Activated naive CD8-positive, alpha-beta T cell treated with anti-CD3 and anti-CD28 coated beads, Interleukin-2, amount 50 U/mL, for 24 hours (primary cell): ENCODE measurements at places on chromosomes 2 and 18.
A peak's percentile ranks its signal among the peaks of the same experiment; 100 is the strongest.

DNA sequence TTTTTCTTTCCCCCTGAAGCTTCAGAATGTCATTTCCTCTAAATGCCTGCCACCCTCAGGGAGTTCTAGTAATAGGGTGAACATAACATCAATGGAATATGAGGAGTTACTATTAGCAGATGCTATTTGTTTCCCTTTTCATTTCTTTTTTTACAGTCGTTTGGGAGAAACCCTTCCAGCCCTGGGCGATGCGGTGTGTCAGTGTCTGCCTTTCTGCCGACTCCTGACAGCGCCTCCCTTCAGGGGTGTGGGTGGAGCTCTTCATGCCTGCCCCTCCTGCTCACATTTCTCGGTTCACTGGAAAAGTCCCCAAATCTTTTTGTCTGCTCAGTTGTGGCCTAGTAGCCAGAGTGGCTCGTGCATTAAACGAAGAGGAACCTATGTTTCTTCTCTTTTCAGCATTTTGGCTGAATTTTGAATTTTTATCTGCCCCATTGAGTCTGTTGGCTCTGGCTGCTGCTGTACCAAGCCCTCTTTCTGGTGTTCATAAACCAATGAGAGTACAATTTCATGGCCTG, 72.3 kb downstream of the FMNL2 start:
- DNase-seq: peak; percentile 10

- no peak for DNase-seq
Measured at GRCh38 chr2:133736674-133737073, 168.4 kb upstream of the NCKAP5 start.

- DNase-seq: no peak
Measured at GRCh38 chr2:232487385-232488096, at the start of gene ECEL1. TSS of gene ECEL1 (minus strand) at chr2:232487834. CDS start at chr2:232486653, 1,181 bp downstream.

GRCh38 chr2:218036371-218036770, 32.7 kb upstream of the RUFY4 start:
- DNase-seq: no peak

- no peak for DNase-seq
Measured at GRCh38 chr2:191845248-191845715, 1.6 kb downstream of the CAVIN2 start.

DNA sequence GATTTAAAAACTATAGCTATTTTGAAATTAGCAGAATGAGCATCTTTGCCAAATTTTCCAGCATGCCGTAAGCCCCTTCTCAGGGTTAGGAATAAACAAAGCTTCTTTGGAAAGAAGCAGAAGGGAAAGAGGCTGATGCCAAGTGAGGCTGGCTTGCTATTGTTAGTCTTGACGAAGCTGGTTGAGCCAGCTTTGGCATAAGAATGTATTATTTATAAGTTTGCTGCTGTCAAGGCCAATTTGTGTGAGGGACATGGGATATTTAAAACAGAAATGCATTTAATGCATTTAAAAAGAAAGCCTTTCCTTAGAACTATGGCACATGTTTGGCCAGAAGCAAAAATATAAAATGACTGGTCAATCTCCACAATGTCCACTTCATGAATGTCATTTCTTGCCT, 52.5 kb upstream of the TTN start:
- DNase-seq: no peak

DNA sequence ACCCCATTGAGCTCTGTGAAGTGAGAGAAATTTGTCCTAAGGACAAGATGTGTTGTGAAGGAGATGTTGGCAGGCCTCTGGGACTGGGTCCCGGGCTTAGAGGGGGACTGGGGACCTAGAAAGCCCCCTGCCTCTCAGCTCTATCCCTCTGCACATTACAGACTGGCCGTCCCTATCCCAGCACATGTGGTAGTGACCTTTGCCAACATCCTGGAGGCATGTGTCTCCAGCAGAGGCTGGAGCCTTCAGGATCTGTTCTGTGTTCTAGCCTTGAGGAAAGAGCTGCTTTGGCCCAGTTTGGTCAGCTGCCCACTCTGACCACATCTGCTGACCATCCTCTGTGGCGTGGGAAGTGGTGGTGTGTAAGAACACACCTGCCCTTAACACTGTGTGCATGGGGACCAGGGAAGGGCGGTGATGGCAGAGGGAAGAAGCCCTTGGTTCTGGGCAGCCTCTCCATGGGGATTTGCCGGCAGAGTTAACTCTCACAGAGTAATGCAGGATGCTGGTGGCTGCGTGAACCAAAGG, 33.4 kb downstream of the NCK2 start:
- no peak for DNase-seq

DNA sequence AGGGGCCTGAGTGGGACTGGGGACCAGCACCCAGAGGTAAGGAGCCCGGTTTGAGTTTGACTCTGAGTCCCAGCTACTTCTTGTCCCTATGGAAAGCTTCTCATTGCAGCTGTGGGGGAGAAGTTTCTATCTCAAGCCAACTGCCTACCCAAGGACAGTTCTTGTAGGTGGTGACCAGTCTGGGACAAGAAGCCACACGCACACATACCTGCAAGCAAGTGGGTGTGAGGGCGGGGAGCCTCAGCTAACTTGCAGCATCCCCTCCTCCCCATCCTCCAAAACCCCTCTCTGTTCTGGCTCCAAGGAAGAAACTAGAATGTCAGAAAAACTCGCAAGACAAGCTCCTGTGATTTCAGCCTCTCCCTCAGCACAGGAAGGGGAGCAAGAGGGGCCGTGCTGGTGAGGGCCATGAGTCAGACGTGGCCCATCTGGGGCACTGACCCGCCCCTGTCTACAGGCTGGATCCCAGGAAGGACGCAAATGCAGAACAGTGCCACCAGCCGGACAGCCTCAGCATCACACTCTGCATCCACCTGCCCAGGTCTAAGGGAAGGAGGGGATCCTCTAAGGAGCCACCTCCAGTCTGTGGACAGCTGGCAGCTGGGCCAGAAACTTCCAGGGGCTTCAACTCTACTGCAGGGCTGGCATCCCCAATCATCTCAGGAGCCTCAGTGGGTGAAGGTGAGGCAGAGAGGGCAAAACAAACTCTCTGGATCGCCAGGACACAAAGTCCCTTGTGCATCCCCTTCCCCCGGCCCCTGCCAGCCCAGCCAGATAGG, 103.4 kb downstream of the TNS1 start:
- peak; percentile 11 for DNase-seq

- no peak for DNase-seq
Measured at GRCh38 chr2:13401312-13401711, 684.6 kb downstream of the TRIB2 start.

DNA sequence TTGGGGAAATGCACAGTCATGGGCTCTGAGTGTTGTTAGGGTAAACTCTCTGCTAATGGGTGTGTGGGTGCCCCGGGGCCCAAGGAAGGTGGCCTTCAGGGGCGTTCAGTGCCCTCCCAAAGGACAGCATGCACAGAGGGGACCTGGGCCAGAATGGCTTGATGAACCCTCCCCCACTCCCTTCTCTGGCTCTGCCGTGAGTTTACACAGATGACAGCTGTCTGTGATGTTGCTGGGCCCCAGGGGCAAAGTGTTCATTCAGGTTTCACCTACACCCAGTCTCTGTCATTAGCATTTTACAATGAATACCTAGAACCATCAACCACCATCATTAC, 3.2 kb downstream of the NPPC start:
- no peak for DNase-seq

DNA sequence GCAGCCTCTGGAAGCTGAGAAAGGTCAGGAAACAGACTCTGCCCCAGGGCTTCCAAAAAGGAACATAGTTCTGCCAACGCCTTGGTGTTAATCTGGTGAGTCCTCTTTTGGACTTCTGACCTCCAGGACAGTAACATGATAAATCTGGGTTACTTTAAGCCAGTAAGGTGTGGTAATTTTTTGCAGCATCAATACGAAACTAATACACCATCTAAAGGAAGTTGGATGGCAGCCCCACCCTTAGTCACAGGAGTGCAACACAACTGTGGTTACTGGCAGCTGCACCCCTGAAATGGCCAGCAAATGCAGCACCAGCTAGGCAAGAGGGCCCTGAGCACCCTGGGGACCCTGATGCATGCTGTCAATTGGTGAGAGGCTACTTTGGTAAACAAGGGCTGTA, 25.8 kb downstream of the CREG2 start:
- DNase-seq: no peak

- peak; percentile 79 for DNase-seq
Measured at GRCh38 chr2:232444409-232445148, 11.4 kb upstream of the ALPI start.

DNA sequence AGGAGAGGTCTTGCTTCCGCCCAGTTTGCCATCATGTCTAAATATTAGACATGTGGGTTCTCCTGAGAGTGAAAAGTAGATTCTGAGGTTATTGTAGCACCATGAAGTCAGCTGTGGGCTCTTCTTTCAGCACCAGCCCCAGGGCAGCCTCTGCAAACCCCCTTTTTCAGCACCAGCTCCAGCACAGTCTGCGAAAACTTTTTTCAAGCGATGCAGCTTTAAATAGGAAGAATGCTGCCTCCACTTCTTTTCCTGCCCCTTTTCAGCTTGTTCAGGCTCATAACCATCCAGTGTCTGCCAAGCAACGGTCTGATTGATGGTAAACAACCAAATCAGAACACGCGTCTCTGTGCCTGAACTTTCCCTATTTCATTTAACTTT, at the start of gene COL5A2:
COL5A2 (minus strand) TSS at position 192 of the 381 bp plus-strand sequence; CDS start at position 35, 157 bp downstream.
- no peak for DNase-seq

- no peak for DNase-seq
Measured at GRCh38 chr2:62300925-62301324, 105.0 kb downstream of the B3GNT2 start.

- no peak for DNase-seq
Measured at GRCh38 chr18:13592246-13592645, 134.1 kb downstream of the FAM210A start.

DNA sequence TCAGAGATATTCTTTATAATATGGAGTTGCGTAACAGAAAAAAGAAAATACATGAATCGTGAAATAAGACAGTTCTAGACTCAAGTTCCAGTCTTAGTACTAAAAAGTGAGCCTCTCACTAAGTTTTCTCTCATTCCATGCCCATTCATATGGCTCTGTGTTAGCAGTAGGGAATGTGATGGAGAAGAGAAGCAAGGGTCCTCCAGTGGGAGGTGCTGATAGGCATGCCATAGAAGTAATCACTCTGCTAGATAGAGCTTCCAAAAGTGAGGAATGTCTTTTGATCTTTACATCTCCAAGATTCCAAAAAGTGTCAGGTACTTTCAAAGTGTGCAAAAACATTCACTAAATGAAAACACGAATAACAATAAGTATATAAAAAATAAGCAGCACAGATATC, 678.4 kb downstream of the DCDC2C start:
- DNase-seq: no peak

DNA sequence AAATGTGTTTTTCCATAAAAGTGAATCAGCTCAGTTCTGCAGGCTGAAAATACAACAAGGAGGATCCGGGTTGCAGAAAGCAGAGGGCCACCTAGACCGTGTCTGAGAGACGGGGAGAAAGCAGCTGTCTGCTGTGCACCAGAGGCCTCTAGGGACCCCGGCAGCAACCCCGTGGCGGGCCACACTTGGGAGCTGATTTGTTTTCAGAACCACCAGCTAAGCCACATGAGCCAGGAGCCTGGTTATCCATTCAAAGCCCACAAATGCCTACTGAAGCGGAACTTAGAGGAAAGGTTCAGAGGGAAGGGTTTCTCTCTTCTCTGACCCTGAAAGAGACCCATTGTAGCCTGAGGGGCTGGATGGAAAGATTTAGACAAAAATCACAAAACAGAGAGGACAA, 28.4 kb upstream of the ID2 start:
- DNase-seq: no peak

GRCh38 chr2:48483916-48484315, 46.0 kb upstream of the STON1 start:
- DNase-seq: no peak

- DNase-seq: no peak
Measured at GRCh38 chr2:233346376-233346775, 7.9 kb upstream of the DGKD start.

DNA sequence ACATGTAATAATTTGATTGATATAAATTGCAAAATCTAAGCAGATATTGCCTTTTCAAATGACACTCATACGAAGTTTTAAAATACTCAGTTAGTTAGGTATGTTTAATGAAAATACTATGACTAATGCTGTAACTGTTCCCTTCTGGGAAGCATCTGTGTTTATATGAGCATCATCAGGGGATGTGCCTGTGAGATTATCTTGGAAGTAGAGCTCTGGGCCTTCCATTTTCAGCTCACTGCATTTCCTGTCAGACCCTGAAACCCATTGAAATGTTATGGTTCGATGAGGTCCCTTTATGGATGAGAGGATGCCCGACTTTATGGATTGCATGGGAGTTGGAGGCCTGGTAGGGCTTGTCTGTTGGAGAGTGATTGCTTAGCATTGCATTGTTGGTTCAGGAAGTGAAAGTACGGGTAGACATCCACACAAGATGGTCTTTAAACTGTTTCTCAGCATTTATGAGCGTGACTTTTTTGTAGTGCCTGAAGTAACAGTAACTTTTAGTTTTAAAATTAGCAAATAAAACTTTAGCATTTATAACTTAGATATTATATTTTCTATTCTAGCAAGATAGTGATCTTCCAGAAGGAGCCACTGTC, 28.7 kb downstream of the ELP2 start:
- no peak for DNase-seq

- no peak for DNase-seq
Measured at GRCh38 chr2:226747288-226747687, 52.3 kb downstream of the IRS1 start.

DNA sequence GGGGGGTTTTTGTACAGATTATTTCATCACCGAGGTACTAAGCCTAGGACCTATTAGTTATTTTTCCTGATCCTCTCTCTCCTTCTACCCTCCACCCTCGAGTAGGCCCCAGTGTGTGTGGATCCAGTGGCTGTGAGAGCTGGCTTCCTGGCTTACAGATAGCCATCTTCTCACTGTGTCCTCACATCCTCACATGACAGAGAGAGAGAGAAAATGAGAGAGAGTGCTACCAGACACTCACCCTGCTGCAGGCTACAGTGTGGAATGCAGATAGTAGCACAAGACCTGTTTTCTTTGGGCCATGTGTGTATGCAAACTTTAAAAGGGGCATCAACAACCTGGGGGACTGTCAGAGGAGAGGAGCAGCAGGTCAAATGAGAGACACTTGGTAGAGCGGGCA, 9.5 kb downstream of the KCNK3 start:
- DNase-seq: no peak

DNA sequence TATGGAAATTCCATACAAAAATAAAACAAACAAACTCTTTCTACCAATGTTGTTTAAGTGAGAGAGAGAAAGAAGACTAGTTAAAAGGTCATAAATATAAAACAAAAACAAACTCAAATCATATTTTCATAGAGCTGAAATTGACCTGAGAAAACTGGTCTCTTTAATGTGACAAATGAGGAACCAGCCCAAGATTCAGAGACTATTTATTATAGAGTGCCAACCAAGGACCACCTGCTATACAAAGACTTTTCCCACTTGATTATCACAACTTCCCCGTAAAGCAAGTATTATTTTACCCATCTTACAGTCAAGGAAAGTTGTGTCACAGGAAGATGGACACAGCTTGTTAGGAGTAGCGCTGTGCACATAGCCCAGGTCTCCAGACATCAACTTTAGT, 13.3 kb downstream of the ANKRD44 start:
- no peak for DNase-seq

DNA sequence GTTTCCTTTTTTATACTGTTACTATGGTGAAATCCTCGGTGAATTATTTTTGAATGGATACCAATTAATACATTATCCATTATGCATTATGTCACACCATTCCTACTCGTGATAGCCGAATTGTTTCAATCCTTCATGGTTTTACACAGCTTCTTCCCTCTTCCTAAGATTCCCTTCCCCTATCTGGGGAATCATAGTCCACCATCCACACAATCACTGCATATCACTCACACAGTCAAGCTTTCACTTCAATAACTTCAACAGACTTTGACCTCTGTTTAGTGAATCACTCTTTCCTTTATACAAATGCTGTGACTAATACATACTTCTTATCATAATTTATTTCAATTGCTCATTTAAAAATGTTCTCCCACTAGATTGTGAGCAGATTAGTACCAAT, 1108.1 kb upstream of the LRRTM1 start:
- no peak for DNase-seq

- DNase-seq: no peak
Measured at GRCh38 chr2:145235312-145235711, 715.4 kb upstream of the ZEB2 start.
